Activated naive CD4-positive, alpha-beta T cell treated with anti-CD3 and anti-CD28 coated beads for 36 hours (primary cell): ENCODE measurements at places on chromosomes 7 and 10. TPM values are rescaled to one million over a fixed set of nuclear protein-coding genes. Genes with fewer than 3 reads are reported as not detected.

- peak; percentile 74 for DNase-seq
These were observed 77.9 kb downstream of the ZMIZ1 start for GRCh38 chr10:79146611-79147130.

- no peak for DNase-seq
These were observed 23.6 kb downstream of the RBM20 start for GRCh38 chr10:110667620-110668343.

Gene CDCA7L
- total RNA-seq, result 103 TPM

DNA sequence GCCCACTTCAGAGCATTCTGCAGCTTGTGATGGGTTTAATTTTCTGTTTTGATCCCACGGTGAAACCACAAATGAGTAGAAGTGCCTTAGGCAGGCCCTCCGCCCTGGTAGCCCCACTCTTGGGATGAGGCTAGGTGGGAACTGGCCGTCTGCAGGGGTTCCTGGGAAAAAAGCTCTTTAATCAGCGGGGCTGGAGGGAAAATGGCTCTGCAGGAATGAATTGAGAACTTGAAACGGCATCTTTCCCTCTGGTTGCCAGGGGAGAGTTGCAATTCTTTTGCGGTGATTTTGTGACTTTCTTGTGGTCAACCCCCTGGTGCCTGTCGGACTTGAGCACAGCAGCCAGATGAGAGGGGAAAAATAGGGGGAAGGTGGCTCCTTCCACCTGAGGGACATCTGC is 32.7 kb downstream of the COL26A1 start:
- DNase-seq, result no peak

DNA sequence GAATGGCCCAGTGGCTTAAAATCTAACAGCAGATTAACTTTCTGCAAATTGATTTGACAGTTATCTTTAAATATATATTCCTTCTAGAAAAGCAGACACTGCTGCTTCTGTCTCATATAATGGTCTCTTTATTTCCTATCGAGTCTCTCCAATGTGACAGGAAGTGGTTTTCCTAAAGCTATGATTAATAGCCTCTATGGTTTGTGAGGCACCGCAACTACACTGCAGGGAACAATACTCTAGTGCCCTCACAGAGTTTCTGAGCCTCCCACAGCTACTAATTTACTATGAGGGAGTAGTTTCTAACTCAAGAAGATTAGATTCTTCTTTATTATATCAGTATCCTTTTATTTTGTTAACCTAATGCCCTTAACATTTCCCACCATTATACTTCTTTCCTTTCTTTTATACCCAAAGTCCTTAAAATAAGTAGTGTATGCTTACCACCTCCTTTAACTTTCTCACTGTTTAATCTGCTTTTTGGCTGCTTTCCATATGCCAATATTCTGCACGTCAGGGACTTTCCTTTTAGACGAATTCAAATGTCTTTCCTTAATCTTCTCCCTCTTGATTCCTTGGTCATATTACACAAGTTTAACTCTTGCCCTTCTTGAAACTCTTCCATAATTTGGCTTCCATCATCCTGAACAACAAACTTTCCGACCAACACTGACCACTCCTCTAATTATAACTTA is 23.8 kb upstream of the AHR start:
- peak; percentile 51 for DNase-seq
